Stimulated activated CD4-positive, alpha-beta T cell treated with anti-CD3 and anti-CD28 coated beads, Interleukin-12 subunit alpha, Interleukin-12 subunit beta, amount 100 ng/mL, for 24 hours (primary cell): ENCODE measurements at places on chromosomes 16 and 17.

DNA sequence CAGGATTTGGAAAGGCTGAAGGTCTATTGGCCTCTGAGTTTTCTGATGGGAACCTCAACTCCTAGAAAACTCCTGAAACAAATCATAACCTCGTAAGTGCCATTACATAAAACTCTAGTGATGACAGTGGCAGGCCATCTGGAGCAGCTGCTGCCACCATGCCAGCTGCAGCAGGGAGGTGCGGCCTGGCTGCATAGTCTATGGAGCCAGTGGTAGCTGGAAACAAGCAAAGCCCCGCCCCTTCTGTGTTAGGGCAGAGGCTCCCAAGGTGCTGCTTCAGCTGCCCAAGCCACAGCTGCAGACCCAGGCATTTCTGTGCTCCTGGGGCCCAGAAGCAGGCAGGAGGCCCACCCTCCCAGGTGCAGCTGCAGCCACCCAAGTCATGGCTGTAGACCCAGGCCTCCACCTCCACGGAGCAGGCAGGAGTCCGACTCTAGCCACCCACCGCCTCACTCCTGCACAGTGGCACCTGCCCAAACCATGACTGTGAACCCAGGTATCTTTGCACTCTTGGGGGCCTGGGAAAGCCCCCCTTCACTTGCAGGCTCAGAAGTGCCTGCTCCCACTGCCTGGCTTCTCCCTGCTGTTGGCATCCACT is 254.1 kb upstream of the KCNJ16 start:
- DNase-seq, result no peak

- no peak for DNase-seq
Measured at GRCh38 chr16:50298591-50299507, 32.5 kb downstream of the ADCY7 start.

- no peak for DNase-seq
Measured at GRCh38 chr17:11245187-11245586, 4.2 kb downstream of the SHISA6 start.

DNA sequence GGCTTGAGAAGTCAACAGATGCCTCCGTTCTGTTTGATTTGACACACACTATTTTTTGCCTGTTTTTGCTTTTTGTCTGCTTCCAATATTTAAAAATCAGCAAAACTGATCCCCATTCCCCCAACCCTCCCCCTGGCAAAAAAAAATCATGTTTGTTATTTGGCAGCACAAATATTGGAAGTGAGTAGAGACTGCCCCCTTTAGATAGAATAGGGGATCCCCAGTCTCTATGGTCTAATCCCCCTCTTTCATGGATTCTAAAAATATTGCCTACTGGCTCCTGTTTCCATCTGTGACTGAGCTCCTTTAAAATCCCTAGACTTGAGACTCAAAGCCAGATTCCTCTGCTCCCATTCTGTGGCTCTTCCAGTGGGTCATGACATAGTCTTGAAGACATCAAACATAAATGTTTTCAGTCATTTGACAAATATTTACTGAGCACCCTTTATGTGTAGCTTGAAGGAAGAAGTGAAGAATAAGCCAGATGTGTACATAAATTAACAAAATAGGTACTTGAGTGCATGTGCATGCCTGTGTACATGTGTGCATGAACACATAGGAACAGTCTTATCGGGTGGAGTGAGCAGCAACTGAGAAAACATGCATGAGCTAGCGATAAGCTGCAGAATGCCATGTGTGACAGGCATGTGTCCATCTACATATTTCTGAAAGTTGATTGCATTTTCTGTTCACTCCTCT is 101.2 kb downstream of the SALL1 start:
- DNase-seq, result no peak

DNA sequence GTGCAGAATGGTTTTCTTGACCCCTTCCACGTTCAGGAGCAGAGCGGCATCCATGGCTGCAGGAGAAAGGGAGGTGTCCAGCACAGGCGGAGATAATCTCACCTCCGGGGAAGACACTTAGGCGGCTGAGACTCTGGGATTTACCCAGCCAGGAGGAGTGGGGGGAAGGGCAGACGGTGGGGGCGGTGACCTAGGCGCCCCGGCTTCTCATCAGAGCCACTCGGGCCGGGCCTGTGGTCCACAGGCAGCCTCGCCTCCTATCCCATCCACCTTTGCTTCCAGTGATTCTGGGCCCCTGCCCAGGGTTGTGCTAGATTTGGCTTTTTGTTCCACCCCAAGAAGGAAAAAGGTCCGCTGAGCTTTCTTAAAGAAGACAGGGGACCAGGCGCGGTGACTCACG is at the start of gene AIPL1:
TSS of gene AIPL1 (minus strand) at position 71 of the 400 bp plus-strand sequence. CDS start at position 54, 17 bp downstream.
- DNase-seq, result no peak

- DNase-seq, result no peak
Measured at GRCh38 chr16:74035816-74036215, 260.8 kb upstream of the PSMD7 start.

DNA sequence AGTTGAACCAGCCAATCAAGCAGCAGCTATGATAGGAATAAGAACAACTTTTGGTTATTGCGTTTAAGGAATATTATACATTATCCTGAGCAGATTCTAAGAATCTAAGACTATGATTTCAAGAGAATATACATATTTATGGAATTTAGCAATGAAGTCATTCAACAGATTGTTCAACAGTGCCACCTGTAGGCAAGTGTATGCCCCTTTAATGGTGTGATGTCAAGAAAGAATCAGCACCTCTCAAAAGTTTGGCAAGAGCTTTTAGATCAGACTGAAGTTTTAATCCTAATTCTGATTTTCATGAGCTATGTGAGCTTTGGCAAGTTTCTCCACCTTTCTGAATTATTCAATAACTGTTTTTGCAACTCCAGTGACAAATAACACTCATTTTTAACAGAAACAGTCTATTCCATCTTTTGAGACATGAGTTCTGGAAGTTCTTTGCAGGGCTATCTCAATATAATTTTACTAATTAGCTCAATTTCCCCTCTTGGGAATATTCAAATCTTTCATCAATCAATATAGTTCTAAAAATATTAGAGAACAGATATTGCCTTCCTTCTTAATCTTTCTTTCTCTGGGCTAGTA is 474.3 kb upstream of the TOM1L1 start:
- no peak for DNase-seq

DNA sequence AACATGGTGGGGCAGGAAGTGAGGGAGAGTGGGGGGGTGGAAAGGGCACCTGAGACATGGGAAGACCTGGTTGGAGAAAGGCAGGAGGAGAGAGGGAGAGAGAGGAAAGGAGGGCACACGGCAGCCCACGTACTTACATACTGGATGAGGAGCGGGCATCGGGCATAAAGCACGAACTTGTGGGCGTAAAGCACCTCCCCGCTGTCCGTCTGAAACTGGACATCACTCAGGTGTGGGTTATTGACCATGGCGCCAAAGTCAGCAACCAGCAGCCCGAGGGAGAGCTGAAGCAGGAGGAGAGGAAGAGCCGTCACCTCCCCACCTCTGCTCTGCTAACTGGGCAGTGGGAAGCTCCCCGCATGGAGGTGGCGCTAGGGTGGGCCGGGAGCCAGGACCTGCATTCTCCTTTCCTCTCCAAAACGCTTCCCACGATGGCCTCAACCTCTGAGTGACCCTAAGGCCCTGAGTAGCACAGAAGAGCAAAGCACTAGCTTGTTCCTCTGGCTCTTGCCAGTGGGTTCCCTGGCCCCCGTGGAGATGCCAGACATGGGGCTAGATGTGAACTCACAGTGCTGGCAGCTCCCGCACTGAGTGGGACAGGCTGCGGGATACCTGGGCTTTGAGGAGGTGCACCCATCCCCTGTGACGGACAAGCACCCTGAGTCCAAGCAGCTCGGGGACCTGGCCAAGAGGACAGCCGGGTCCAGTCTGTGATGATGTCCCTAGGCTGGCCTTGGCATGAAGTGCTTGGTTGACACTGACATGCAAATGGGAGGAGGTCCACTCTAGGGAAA is 16.9 kb downstream of the SLX4 start:
- no peak for DNase-seq

GRCh38 chr17:45230410-45230786 is 8.7 kb downstream of the FMNL1 start:
- no peak for DNase-seq

DNA sequence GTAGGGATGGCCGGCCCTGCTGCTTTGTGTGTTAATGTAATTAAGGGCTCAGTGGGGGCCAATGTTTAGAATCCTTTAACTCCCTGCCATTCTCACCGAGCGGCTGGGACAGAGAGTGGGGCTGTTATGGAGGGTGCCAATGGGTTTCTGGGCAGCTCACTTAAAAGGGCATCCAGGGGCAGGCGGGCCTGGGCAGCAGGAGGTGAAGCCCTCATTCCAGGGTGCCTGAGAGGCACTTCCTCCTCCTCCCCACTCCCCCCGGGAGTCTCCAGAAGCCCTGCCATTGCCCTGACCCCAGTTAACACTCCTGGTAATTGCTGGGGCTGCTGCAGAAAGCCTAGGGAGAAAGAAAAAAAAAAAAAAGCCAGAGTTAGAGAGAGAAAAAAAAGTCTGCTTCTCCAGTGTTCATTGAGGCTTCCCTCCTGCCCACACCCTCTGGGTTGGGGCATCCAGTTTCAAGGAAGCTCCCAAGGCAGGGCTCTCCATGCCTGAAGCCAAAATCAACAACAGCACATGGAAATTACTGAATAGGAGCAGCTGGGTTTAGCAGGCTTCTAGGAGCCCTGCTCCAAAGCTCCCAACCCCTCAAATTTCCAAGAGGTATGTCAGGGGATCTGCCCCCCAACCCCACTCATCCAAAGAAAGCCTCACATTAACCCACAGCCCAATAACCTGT is 28.0 kb downstream of the CUEDC1 start:
- no peak for DNase-seq

DNA sequence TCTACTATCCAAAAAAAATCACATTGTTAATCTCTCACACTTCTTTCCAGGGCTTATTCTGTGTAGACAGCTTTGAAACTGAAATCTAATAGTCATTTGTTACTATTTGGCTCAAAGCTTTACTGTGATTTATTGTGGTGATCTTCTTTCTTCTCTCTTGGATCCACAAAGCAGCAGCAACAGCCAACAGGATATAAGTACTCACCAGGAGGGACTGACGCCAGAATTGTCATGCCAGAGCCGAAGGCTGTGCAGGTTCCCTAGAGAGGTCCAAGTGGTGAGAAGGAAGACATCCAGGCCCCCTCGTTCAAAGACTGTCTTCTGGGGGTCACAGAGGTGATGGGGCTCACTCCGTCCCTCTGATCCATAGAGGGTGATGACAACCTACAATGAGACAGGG is 33.3 kb downstream of the PKD1L3 start:
- no peak for DNase-seq

DNA sequence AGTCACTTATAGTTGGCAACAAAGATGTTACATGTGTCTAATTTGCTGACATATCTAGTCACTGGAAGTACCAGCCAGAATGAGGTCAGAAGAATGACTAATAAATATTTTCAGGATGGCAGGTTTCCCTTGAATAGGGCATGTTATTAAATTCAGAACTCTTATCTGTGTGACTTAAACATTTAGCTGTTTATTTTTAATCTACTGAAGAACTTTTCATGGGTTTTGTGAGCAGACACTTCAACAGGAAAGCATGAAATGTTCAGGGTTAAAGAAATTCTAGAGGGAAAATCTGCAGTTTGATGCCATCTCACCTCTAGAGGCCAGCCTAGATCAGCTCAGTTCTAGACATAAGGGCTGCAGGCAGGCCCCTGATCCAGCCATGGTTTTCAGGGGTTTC is 13.2 kb downstream of the JPT2 start:
- no peak for DNase-seq

GRCh38 chr16:31228206-31228605 is 11.3 kb upstream of the PYDC1 start:
- DNase-seq, result no peak

GRCh38 chr17:27318228-27318627 is 24.3 kb downstream of the WSB1 start:
- DNase-seq, result no peak

DNA sequence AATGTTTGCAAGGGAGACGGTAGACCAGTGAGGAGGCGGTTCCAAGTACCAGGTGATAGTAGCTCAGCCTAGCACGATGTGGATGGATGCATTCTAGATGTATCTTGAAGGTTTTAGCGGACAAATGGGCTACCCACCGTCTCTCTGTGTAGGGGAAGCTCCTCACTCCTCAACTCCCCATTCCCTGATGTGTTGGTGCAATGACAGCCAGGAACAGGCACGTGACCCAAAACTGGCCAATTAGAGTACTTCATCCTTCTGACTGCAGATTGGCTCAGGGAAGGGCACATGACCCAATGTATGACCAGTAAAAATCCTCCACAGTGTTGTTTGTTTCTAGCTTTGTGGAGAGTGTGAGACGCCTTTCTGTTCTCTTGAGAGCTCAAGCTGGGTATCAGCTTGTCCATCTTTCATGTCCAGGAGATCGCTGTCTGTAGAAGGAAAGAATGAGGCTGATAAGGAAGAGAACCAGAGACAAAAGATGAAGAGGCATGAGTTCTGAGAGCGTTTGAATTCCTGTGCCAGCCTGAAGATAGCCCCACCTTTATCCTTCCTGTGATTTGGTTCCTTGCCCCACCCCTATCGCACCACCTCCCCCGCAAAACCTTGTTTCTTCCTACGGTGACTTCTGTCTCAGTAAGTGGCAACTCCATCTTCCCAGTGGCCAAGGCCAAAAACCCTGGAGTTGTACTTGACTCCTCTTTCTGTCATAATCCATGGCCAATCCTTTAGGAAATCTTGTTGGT is 2.3 kb upstream of the BORCS6 start:
- no peak for DNase-seq

DNA sequence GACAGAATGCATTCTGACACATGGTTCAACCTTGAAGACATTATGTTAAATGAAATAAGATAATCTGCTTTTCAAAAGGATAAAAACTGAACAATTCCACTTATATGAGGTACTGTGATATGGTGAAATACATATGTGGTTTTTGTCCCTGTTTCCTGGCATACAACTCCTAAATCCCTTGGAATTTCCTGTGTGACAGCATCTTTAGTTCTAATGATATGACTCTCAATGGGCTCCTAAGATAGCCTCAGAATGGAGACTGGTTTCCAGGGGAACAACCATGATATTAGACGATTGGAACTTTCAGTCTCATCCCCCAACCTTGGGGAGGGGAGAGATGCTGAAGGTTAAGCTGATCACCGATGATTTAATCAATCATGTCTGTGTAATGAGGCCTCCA is 37.7 kb upstream of the PHLPP2 start:
- DNase-seq, result no peak

- DNase-seq, result no peak
Measured at GRCh38 chr16:50311891-50312501, 45.6 kb downstream of the ADCY7 start.

GRCh38 chr16:89277641-89278341 is 60.3 kb downstream of the ZNF778 start:
- DNase-seq, result no peak

DNA sequence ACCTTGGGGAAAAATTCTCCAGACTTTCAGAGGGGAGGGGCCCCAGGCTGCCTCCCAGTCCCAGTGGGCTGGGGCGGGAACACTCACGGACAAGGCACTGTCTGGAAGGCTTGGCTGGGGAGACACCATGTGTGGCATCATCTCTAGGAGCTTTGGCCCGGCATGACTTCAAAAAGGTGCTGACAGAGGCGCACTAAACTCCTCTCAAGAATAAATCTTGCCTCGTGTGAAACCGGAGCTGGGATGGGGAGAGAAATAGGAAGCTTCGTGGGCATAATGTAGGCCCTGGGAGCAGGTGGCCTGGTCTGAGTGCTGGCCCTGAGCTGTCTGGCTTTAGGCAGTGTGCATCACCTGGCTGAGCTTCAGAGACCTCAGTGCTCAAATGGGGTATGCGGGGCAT is 5.7 kb downstream of the WSCD1 start:
- DNase-seq, result no peak

- DNase-seq, result no peak
Measured at GRCh38 chr17:4658478-4659305, 17.2 kb upstream of the ALOX15 start.
